CD4-positive, alpha-beta T cell treated with Interleukin-2 at 100 ng/mL for 4 hours (primary cell): ENCODE measurements at places on chromosomes 13 and 19.

- no peak for DNase-seq
Measured at GRCh38 chr19:33100894-33101644, 20.1 kb downstream of the GPATCH1 start.

DNA sequence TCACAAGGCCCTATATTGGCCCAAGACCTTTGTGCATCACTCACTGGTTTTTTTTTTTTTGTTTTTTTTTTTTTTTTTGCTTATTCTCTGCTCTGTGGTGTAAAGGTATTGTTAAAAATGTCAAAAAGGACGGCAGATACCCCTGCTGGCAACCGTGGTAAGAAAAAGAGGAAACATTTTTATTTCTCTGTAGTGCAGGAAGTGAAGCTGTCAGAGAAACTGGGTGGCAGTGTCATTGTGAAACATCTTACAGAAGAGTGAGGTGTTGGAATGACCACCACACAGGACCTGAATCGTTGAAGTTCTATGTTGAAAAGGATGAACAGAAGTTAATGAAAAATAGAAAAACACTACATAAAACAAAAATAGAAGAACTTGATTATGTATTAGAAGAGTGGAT is 346.4 kb downstream of the FGF9 start:
- no peak for DNase-seq

GRCh38 chr19:8473648-8474476 is 28.6 kb downstream of the PRAM1 start:
- DNase-seq = no peak

- peak; percentile 68 for DNase-seq
Measured at GRCh38 chr19:19034204-19034624, 811 bp downstream of the ARMC6 start.

DNA sequence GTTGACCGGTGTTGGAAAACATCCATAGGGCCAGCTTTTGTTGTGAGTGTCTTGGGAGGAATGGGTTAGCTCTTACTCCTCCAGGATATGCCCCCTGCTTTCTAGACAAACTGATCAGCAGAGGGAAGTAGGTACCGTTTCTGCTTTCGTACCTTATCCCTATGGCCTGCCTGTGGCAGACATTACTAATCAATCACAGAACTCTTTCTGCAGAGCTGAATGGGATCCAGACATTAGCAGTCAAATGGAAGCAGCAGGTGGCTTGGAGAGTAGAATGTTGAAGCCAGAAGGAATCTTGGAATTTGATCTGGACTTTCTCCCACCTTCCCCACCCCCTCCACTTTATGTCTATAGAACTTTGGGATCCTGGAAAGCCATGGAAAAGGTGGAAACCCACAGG is 17.1 kb downstream of the NWD1 start:
- no peak for DNase-seq

DNA sequence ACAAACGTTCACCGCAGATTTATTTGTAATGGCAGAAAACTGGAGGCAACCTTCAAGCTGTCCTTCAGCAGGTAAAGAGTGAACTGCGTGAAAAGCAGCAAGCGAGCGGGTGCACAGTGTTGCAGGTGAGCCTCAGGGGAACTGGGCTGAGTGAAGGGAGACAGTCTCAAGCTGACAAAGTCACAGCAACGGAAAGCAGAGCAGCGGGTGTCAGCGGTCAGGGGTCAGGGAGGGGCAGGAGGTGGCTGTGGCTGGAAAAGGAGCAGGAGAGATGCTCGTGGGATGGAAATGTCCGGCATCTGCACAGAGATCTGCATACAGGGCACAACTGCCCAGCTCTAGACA is 8.5 kb upstream of the RASA3 start:
- DNase-seq = peak; percentile 52

DNA sequence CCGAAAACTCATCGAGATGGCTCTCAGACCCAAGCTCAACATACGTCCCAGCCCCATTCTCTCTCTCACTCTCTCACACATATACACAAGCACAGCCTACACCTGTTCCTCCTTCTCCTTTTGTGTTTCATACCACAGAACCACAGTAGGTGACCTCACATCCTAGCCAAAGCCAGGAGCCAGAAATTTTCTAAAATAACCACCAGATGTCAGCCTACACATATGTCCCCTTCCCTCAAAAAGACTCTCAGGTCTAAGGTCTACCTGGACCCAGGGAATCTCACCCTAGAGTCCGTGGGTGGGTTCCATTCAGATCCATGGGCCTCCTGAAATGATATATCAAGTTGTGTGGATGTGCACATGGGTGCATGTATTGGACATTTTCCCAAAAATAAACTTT is 104.2 kb upstream of the IPO5 start:
- no peak for DNase-seq

DNA sequence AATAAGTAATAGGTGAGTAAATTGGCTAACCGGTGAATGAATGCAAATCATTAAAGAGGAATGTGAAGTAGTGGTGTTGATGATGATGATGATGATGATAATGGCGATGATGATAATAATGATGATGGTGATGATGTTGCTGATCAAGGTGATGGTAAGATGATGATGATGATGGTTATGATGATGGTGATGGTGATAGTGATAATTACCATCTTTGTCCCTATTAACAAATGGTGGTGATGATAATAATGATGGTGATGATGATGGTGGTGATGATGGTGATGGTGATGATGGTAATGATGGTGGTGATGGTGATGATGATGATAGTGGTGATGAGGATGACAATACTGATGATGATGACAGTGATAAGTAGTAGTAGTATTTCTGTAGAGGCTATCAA is 452.6 kb downstream of the ZNF536 start:
- no peak for DNase-seq

- DNase-seq = peak; percentile 9
Measured at GRCh38 chr13:49560270-49561061, 24.9 kb downstream of the RCBTB1 start.

DNA sequence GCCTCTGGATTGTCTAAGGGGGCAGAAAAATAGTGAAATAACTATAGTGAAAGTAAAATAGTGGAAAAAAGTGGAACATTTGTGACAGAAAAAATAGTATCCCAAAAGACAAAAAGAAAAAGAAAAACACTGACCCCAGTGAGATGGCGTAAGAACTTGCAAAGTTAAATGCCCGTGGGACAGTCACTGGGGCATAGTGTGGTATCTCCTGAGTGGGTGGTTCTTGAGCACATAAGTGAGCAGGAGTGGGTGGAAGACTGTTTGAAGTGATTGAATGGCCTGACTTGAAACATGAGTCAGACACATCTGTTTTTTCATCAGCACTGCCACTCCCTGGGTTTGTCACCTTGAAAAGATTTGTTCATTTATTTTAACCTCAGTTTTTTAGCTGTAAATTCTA is 2.5 kb downstream of the ZNF430 start:
- DNase-seq = peak; percentile 53

DNA sequence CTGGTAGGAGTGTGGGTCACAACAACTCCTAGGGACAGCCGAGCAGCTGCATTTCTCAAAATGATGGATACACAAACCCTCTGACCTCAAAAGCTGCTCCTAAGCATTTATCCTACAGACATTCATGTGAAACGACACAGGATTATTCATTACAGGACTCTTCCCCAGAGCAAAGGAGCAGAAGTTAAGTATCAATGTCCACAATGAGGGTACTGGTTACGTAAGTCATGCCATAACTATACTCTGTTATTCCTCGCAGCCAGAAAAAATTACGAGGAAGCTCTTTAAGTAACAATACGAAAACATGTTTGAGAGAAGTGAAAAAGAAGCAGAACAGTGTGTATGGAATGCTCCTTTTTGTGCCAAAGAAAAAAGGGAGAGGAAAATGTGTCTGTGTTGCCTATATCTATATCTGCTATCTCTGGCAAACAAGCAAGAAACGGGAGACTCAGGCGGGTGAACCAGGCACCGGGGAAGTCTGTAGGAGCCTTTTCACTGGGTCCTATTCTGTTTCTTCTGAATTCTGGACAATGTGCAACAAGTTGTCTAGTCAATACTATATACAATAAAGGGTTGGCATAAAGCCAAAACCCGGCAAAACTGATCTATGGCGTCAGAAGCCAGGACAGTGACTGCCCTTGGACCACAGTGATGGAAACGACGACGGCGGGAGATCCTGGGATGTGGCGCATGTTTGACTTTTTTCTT is 1.3 kb downstream of the ISOC2 start:
- no peak for DNase-seq

- DNase-seq = no peak
Measured at GRCh38 chr13:98819382-98820010, 67.0 kb upstream of the SLC15A1 start.

GRCh38 chr13:97975848-97976609 is 22.6 kb downstream of the IPO5 start:
- peak; percentile 89 for DNase-seq

- DNase-seq = no peak
Measured at GRCh38 chr13:21014502-21015170, 46.8 kb downstream of the LATS2 start.

GRCh38 chr13:48783181-48783630 is 129.5 kb downstream of the CYSLTR2 start:
- DNase-seq = no peak

DNA sequence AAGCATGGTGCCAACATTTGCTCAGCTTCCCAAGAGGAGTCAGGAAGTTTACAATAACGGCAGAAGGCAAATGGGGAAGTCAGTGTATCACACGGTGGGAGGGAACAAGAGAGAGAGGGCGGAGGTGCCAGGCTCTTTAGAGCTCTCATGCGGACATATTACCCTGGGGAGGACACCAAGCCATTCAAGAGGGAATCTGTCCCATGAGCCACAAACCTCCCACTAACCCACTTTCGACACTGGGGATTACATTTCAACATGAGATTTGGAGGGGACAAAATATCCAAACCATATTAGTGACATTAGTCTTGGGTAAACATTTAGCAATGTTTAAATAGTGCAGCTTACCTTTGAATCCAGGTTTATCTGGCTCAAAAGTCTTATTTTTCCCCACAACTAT is 69.9 kb downstream of the SLAIN1 start:
- DNase-seq = no peak

DNA sequence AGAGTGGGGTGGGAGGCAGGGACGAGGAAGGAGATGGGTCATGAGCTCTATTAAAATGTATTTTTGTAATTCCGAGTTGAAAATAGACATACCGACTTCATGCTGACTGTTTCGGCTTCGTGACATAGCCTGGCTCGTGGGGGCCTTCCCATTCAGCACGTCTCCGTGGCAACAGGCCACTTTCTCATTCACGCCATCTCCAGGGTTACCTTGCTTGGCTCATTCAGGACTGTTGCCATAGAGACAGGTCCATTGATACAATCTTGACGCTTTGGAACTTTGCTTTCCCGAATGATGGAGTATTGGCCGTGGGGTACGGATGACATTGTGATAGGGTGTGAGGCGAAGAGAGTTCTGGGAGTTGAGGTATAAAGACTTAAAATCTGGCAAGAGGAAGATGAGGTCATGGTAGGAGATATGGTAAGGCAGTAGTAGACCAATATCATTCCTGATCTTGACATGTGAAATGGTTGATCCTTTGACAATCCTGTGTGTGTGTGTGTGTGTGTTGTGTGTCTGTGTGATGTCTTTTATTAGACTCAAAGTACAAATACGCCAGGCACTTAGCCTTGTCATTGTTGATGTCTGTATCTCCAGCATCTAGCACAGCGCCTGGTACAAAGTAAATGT is 97.3 kb downstream of the CACNA1A start:
- DNase-seq = no peak

DNA sequence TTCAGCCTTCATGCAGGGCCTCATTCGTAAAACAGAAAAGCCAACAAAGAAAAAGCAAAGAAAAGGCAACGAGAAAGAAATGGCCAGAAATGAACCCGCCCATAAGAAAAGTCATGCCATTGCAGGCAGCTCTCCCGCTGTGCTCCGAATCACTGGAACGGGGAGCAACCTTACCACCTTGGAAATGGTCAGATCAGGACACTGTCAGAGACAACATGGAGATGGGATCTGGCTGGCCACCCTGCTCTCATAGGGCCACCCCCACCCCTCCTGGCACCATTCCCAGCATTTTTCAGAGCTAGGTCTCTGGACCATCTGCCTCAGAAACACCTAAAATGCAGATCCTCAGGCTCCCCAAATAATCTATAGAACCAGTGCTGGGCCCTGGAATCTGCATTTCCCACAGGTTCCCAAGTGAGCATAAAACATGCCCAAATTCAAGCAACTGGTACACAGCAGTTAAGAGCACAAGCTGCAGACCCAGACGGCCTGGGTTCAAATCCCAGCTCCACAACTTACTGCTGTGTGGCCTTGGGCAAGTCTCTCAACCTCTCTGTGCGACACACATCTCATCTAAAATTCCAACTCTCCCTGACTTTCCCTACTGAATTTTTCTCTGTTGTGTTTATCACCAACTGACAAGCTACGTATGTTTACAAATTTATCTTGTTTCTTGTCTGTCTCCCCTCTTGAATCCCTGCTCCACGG is 151.6 kb downstream of the IER2 start:
- DNase-seq = no peak

DNA sequence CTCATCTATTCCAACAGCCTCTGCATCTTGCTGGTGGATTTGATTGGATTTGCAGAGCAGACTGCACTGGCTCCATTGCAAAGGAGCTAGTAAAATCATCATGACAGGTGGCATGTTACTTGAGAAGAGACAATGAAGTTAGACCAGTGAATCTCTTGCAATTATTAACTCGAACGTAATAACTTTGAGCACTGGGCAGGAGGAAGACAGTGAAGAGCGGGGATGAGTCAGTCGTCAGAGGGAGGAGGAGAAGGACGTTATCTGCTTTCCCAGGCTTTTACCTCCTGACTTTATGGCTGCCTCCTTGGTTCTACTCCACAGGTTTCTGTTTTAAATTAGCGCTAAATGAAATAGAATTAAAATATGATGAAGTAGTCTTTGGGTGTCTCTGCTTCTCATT is 257.8 kb upstream of the IPO5 start:
- DNase-seq = no peak

- no peak for DNase-seq
Measured at GRCh38 chr13:52345048-52345447, 60.9 kb downstream of the THSD1 start.

GRCh38 chr13:55577847-55578210 is 1562.9 kb upstream of the PRR20A start:
- no peak for DNase-seq

GRCh38 chr19:55266404-55266803 is 7.6 kb upstream of the PPP6R1 start:
- no peak for DNase-seq

GRCh38 chr13:101492251-101492910 is 39.9 kb downstream of the ITGBL1 start:
- DNase-seq = no peak

- DNase-seq = no peak
Measured at GRCh38 chr19:52518646-52519045, 8.8 kb upstream of the ZNF808 start.

GRCh38 chr13:31012655-31013024 is 80.2 kb downstream of the TEX26 start:
- DNase-seq = no peak

- DNase-seq = peak; percentile 78
Measured at GRCh38 chr19:41753936-41754529, 1.3 kb upstream of the CEACAM6 start.
